ENCODE measurements at places on chromosomes 6 and 20. TPM values are rescaled to one million over a fixed set of nuclear protein-coding genes. Genes with fewer than 3 reads are reported as not detected.

The NRN1 gene
- 0.86 TPM for total RNA-seq

The LST1 gene
- total RNA-seq, result 16.3 TPM

The SLX4IP gene
- 6.1 TPM for total RNA-seq

The HTR1E gene
- total RNA-seq, result not detected

The ADAT2 gene
- total RNA-seq, result 26.7 TPM

The SLC22A7 gene
- total RNA-seq, result not detected

The PLA2G7 gene
- total RNA-seq, result not detected

The BTNL2 gene
- total RNA-seq, result not detected

The SOX18 gene
- total RNA-seq, result not detected

The OR2H1 gene
- total RNA-seq, result not detected

Data from activated CD8-positive, alpha-beta memory T cell treated with anti-CD3 and anti-CD28 coated beads for 36 hours (primary cell).